Foreskin melanocyte (primary cell): ENCODE measurements at places on chromosomes 2 and 18.
A peak's percentile ranks its signal among the peaks of the same experiment; 100 is the strongest.

GRCh38 chr18:35803551-35803950 is 168.9 kb upstream of the RMP24 start:
- no peak for DNase-seq

- DNase-seq = no peak
Observed at GRCh38 chr2:86617738-86618137, 5.9 kb downstream of the RNF103 start.

DNA sequence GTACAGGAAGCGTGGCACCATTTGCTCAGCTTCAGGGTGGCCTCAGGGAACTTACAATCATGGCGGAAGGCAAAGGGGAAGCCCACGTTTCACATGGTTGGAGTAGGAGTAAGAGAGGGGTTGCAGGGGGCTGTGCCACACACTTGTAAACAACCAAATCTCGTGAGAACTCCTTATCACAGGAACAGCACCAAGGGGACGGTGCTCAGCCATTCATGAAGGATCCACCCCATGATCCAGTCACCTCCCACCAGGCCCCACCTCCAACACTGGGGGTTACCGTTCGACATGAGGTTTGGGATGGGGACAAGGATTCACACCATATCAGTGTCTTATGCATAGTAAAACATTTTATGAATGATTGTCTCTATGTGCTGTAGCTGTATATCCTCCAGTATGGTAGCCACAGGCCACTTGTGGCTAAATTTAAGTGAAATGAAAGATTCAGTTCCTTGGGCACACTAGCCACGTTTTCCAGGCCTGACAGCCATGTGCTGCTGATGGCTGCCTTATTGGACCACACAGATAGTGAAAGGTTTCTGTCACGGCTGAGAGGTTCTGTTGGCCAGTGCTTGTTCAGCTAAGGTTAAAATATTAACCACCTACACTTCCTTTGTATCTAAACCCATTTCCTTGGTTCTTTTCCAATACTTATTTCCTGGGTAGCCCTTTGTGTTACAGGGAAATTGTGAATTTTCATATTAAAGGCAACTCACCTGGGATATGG is 77.3 kb downstream of the AGAP1 start:
- DNase-seq = no peak

DNA sequence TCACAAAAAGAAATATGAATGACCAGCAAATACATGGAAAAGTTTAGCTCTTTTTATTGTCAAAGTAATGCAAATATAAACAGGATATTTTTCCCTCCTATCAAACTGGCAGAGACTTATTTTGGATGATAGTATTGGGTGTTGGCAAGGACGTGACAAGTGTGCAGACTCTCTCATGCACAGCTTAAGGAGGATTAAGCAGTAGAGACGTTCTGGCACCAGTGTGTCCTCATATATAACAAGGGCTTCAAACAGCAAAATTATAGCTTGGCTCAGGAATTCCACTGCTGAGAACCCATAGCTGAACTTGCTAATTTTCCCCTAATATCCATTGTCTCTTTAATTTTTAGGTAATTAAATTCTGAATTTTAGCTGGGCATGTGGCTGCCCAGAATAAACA is 114.4 kb downstream of the FAM124B start:
- no peak for DNase-seq

DNA sequence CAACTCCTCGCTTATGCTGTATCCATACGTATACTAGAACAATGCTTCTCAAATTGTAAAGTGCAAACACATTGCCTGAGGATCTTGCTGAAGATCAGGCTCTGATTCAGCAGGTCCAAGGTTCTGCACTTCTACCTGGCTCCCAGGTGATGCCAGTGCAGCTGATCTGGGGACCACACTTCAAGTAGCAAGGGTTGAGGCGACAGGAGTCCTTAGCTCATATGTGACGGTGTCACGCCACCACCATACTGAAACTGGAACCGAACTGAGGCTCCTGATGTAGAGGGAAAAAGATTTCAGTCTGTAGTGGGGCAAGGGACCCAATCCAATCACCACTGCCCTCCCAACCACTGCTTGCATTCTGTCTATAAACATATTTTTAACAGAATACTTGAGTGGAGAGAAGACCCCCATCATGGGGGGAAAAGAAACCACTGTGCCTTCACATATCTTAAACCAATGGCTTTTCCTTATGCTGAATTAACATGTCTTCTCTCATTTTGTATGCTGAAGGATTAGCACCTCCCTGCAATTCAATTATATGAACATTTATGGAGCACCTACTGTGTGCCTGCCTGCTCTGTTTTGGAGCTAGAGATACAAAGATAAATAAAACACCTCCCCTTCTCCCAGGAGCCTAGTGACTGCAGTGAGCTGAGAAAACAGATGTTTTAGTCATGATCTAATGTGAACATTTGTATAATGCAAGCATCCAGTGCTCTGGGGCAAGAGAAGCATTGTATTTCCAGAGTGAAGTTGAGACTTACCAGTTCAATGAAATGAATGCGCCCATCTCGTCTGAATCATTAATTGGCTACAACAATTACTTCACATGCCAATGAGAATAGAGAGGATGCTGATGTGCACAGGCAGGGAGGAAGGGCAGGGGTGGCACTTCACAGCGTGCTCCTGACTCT is 6.6 kb upstream of the ASAP2 start:
- no peak for DNase-seq

GRCh38 chr2:29117636-29118303 is 2.6 kb downstream of the CLIP4 start:
- DNase-seq = no peak

DNA sequence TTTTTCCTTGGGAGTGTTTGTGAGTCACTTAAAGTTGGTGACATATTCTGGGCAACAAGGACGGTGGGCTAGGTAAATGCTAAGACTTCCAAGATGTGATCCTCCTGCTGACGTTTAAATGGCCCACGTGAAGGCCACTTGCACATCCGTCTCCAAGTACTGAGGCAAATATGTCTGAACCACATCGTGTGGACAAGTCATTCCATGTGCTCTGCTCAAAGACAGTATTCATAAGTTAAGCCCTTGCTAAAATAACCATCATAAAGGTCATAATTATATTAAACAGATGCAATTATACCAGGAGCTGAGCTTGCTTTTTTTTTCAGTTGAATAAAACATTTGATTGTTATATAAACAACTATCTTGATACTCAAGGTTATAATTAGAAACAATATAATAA is 44.8 kb downstream of the SPP2 start:
- peak; percentile 82 for DNase-seq

- peak; percentile 48 for DNase-seq
Observed at GRCh38 chr2:28904802-28905457, 10.5 kb downstream of the WDR43 start.
